Common myeloid progenitor, CD34-positive (primary cell): ENCODE measurements at places on chromosomes 16 and 17.

- peaks cover 37% of the 10 kb centered on the region for H3K4me1 ChIP-seq
- peaks cover 7% of the 10 kb centered on the region for H3K36me3 ChIP-seq
- peak overlapping the region; percentile 87 for H3K4me3 ChIP-seq
- no peak for DNase-seq
Measured at GRCh38 chr16:67482233-67482924, 968 bp downstream of the AGRP start.

DNA sequence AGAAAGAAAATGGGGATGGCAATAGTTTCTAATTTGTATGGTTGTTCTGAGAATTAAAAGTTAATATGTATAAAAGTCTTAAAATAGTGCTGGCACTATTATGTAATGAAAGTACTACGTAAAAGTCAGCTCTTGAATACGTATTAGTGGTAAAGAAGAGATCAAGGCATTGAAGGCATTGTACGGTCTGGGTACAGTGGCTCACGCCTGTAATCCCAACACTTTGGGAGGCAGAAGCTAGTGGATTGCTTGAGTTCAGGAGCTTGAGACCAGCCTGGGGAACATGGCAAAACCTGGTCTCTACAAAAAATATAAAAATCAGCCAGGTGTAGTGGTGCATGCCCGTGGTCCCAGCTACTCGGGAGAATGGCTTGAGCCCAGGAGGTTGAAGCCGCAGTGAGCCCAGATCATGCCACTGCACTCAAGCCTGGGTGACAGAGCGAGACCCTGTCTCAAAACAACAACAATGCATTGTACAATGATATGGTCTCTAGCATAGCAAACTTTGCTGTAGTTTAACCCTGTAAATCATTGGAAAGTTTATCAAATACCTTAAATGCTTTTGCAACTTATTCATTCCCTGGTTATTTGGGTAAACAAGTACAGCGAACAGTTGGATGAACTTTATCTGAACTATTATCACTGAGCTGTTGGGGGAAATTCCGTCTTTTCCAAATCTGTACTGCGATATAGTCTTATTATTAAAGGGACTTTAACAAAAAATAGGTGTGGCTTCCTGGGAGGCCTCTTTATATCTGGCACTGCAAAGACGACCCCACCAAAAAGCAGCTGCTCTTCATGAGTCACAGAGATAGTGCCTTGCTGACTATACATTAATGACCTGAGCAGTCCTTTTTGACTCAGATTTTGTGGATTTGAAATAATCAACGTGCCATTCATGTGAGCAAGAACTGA, 73.6 kb downstream of the GPRC5B start:
- H3K4me1 ChIP-seq = peaks cover 17% of the 10 kb centered on the region
- H3K36me3 ChIP-seq = no peaks in the 10 kb centered on the region
- no peaks in the 10 kb centered on the region for H3K27me3 ChIP-seq
- H3K4me3 ChIP-seq = no peak overlapping the region
- H3K27ac ChIP-seq = no peak overlapping the region

DNA sequence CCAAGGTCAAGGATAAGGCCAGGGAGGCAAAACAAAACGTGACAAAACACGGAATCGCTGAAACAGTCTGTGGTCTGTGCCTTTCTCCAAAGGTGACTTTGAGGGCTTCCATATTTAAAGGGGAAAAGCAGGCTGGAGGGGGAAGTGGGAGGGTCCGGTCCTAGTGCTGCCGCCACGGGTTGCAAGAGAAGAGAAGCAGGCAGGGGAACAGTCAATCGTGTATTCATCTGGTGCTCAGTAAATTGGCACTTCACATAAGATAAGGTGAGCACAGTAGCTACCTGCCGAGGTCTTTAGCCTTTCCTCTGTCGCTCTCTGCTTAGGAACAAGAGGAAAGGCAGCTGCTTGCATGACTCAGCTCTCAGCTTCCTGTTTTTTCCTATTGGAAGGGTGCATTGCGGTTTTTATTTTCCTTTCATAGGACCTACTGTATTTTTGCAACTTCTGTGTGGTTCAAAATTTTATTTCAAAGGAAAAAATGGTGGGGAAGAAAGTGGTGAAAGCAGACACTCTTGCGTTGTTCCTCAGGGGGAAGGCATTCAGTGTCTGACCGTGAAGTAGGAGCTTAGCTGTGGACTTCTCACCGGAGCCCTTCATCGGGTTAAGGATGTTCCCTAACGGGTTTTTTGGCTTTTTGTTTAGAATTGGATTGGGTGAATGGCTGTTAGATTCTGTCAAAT, 7.1 kb upstream of the LGALS3BP start:
- H3K36me3 ChIP-seq = peaks cover 10% of the 10 kb centered on the region
- H3K4me1 ChIP-seq = peaks cover 29% of the 10 kb centered on the region
- no peaks in the 10 kb centered on the region for H3K27me3 ChIP-seq
- DNase-seq = peak; percentile 51
- H3K4me3 ChIP-seq = peak overlapping the region; percentile 68
- peak overlapping the region; percentile 10 for H3K27ac ChIP-seq

GRCh38 chr16:27819881-27820610, 243.5 kb downstream of the GSG1L start:
- no peak overlapping the region for H3K27ac ChIP-seq
- no peaks in the 10 kb centered on the region for H3K4me1 ChIP-seq

DNA sequence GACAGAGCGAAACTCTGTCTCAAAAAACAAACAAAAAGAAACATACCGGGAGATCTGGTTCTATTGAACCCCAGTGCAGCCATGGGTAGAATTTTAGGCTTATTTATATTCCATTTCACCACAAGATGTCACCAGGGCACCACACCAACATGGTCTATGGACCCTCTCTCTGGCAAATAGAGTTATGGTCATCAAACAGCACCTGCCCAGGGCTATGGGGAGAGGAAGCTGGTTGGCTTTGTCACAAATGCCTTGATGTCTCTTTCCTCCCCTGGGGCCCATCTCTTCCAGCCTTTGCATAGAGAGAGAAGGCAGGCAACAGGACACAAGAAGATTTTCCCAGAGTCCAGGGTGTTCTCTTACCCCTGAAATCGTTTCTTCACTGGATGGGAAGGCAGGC, 128.4 kb downstream of the WWOX start:
- H3K27me3 ChIP-seq = no peaks in the 10 kb centered on the region
- no peaks in the 10 kb centered on the region for H3K36me3 ChIP-seq

- no peak overlapping the region for H3K27ac ChIP-seq
- no peak for DNase-seq
- no peak overlapping the region for H3K4me3 ChIP-seq
- H3K36me3 ChIP-seq = no peaks in the 10 kb centered on the region
- no peaks in the 10 kb centered on the region for H3K4me1 ChIP-seq
- no peaks in the 10 kb centered on the region for H3K27me3 ChIP-seq
Measured at GRCh38 chr17:40864661-40865390, 2.2 kb downstream of the KRT12 start.

- H3K4me3 ChIP-seq = no peak overlapping the region
- no peaks in the 10 kb centered on the region for H3K27me3 ChIP-seq
- DNase-seq = peak; percentile 4
- peak overlapping the region; percentile 87 for H3K27ac ChIP-seq
- peaks cover 25% of the 10 kb centered on the region for H3K4me1 ChIP-seq
- H3K36me3 ChIP-seq = no peaks in the 10 kb centered on the region
Measured at GRCh38 chr17:61862105-61862574, 1.2 kb downstream of the BRIP1 start.

DNA sequence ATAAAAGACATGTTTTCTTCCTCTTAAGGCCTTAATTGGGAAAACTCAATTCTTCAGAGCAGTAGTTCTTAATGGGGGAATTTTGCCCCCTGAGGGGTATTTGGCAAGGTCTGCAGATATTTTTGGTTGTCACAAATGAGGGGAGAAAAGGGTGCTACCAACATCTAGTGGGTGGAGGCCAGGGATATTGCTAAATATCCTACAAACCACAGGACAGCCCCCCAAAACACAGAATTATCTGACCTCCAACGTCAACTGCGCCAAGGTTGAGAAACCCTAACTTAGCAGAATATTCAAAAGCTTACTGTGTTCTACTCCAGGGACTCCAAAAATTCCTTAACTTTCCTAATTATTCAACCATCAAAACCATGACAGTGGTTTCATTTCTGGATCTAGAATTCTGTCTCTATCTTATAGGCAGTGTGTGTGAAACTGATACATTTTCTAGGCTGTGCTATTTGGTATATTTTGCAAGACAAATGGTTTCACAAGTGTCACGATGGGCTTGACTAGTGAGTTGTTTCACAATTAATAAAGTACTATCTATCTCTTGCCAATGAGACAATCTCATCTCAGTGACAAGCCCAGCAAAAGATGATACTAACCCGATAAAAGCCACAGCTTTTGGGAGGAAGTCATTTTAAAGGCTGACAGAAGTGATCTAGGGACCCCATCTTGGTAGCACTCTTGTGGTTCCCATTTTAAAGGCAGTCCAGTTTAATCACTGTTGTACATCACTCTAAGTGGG, 14.7 kb downstream of the TXNDC11 start:
- H3K27me3 ChIP-seq = no peaks in the 10 kb centered on the region
- no peaks in the 10 kb centered on the region for H3K4me1 ChIP-seq
- DNase-seq = peak; percentile 43
- H3K27ac ChIP-seq = no peak overlapping the region

- peak overlapping the region; percentile 79 for H3K27ac ChIP-seq
- H3K27me3 ChIP-seq = no peaks in the 10 kb centered on the region
- H3K4me1 ChIP-seq = peaks cover 29% of the 10 kb centered on the region
- DNase-seq = no peak
- H3K4me3 ChIP-seq = peak overlapping the region; percentile 36
- H3K36me3 ChIP-seq = peaks cover 29% of the 10 kb centered on the region
Measured at GRCh38 chr16:2592786-2593185, 55.0 kb downstream of the PDPK1 start.

DNA sequence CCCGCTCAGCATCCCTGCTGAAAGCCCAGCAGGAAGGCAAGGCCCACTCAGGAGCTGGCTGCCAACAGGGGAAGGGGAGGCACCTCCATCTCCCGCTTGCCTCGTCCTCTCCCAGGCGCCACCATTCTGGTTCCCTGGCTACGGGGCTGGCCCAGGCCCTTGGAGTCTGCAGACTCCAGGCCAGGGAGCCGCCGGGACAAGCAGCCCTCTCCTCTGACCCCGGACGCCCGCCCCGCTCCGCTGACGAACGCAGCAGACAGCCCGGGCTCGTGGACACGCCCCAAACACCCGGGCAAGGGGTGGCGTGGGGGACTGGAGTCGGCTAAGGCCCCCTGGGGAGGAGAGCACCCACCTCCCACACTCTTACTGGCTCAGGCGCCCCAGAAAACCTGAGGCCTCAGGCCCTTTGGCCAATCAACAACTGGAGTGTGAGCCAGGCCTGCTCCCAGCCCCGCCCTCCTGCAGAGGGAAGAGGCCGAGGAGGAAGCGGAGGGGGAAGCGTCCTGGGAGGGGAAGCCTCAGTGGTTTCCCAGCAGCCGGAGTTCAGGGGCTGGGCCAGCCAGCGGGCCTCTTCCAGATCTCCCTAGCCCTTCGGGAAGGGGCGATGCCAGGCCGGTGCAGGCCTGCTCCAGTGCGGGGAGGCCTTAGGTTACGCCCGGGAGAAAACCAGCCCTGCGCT, 4.2 kb downstream of the MNT start:
- no peaks in the 10 kb centered on the region for H3K27me3 ChIP-seq
- H3K4me1 ChIP-seq = peaks cover 16% of the 10 kb centered on the region
- no peaks in the 10 kb centered on the region for H3K36me3 ChIP-seq
- H3K4me3 ChIP-seq = peak overlapping the region; percentile 32
- peak overlapping the region; percentile 15 for H3K27ac ChIP-seq

DNA sequence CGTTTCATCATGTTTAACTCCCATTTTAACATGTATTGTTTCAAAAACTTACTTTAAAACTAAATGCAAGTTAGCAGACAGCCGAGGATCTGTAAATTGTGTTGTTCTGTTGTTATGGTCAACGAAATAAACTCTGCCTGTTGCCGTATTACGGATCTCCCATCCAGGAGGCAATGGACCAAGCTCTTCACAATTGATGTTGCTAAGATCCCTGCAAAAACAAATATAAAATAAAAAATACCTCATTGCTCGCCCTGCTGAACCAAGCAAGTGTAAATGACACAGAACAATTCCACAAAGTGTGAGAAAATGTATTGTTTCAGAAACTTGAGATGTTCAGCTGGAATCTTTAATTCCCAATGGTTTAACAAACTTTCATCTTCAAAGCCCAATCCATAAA, 65.0 kb downstream of the CEP95 start:
- no peak overlapping the region for H3K4me3 ChIP-seq
- H3K27ac ChIP-seq = no peak overlapping the region
- H3K27me3 ChIP-seq = no peaks in the 10 kb centered on the region
- no peak for DNase-seq
- H3K4me1 ChIP-seq = no peaks in the 10 kb centered on the region

- no peak overlapping the region for H3K4me3 ChIP-seq
- no peaks in the 10 kb centered on the region for H3K27me3 ChIP-seq
- peak; percentile 51 for DNase-seq
- H3K27ac ChIP-seq = no peak overlapping the region
- H3K4me1 ChIP-seq = peaks cover 22% of the 10 kb centered on the region
- H3K36me3 ChIP-seq = no peaks in the 10 kb centered on the region
Measured at GRCh38 chr17:21508211-21508610, 132.1 kb downstream of the KCNJ12 start.

DNA sequence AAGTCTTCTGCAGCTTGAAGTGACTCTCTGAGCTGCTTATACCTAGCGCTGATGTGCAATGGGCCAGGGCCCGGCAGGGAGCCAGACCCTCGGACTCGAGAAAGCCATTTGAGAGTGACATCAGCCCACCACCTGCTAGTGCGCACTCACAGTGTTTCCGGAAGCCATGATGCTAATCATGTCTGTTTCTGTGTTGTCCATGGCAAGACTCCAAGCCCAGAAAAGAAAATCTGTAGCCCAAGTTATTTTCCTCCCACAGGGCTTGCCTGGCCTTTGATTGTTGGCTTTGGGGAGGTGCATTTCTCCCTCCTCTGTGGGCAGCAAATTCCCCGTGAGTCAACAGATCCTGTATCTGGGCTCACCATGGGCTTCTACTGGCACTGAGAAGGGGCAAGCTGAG, 1.8 kb upstream of the CDRT4 start:
- no peak overlapping the region for H3K27ac ChIP-seq
- H3K4me3 ChIP-seq = no peak overlapping the region
- H3K27me3 ChIP-seq = no peaks in the 10 kb centered on the region

DNA sequence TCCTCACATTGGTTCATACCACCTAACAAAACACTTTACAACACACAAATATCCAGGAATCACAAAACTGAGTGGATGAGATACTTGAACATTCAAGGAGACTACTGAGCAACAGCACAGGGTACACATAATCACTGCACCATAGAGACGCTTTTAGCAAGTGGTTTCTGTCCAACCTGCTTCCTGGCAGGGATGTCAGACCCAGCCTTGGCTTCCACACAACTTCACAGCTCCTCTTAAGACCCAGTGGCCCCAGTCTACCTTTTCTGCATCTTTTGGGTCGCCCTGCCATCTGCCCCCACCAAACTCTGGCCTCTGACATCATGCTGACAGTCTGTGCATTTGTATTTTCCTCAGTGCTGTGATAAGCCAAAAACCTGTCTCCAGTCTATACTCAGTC, 5.9 kb upstream of the CORO6 start:
- H3K4me1 ChIP-seq = no peaks in the 10 kb centered on the region
- no peaks in the 10 kb centered on the region for H3K27me3 ChIP-seq
- no peak overlapping the region for H3K4me3 ChIP-seq
- no peak overlapping the region for H3K27ac ChIP-seq
- H3K36me3 ChIP-seq = peaks cover 16% of the 10 kb centered on the region
